ENCODE measurements at places on chromosomes 1 and 21. TPM values are rescaled to one million over a fixed set of nuclear protein-coding genes. Genes with fewer than 3 reads are reported as not detected.

Gene PLA2G2D
- total RNA-seq, result 1.7 TPM

GRCh38 chr1:83086346-83086745 is 912.6 kb downstream of the TTLL7 start:
- H3K4me3 ChIP-seq, result no peak overlapping the region
- DNase-seq, result no peak
- H3K27ac ChIP-seq, result no peak overlapping the region

Gene NEK7
- 75.4 TPM for total RNA-seq

GRCh38 chr1:218383051-218383450 is 37.9 kb downstream of the TGFB2 start:
- H3K27ac ChIP-seq, result no peak overlapping the region
- no peak for DNase-seq
- no peaks in the 10 kb centered on the region for H3K27me3 ChIP-seq
- no peaks in the 10 kb centered on the region for H3K36me3 ChIP-seq
- no peaks in the 10 kb centered on the region for H3K4me1 ChIP-seq

DNA sequence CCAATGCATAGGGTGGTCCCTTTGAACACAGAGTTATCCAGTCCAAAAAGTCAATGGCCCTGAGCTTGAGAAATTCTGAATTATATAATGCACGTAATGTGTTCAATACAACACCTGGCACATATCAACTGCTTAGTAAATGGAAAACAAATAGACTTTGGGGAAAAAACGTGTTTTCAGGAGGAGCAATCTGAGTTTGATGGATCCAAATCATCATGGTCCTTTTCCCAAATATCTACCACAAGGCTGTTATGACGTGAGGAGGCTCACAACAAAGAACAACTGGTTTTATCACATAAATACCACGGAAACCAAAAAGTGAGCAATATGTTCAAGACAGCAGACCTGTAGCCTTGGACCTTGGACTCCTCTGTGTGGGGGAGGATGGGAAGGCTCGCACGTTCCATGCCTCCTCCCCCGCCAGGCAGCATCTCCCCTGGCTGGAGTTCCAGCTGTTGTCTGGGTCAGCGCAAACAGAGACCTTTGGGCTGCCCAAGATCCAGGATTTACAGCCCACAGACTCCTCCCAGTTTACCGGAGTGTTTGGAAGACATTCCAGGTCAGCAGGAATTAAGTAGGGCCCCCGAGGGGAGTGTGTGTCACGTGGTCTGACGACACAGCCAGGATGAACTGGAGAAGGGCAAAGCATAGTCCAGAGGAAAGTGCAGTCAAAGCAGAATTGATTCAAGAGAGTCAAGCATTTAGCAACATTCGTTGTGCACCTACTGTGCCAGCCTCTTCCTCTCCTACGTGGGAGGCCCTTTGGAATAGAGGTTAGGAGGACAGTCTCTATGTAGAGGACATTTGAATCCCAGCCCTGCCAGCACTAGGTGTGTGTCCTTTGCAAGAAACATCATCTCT is 32.2 kb upstream of the MED18 start:
- H3K36me3 ChIP-seq, result no peaks in the 10 kb centered on the region
- H3K4me3 ChIP-seq, result no peak overlapping the region
- H3K27me3 ChIP-seq, result no peaks in the 10 kb centered on the region
- no peak overlapping the region for H3K27ac ChIP-seq
- DNase-seq, result no peak

Gene LORICRIN
- not detected for total RNA-seq

DNA sequence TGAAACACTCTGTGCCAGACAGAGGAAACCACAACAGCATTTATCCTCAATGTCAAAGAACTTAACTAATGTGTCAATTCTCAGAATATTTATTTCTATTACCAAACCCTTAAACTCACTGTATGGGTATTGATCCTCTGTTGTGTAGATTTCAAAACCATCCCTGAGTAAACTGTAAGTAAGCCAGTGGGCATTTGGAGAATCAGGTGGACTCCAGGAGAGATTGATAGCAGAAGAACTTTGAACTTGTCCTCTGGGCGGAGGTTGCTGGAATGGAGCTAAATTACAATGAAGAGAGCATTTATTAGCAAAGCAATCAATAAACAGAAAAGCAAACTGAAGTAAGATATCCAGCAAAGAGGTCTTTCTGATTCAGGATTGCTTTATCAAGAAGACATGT is 216.1 kb downstream of the USH2A start:
- H3K4me1 ChIP-seq, result no peaks in the 10 kb centered on the region
- H3K4me3 ChIP-seq, result no peak overlapping the region
- no peaks in the 10 kb centered on the region for H3K36me3 ChIP-seq
- no peak overlapping the region for H3K27ac ChIP-seq
- no peak for DNase-seq

Gene SLC6A17
- total RNA-seq, result not detected

Gene THEMIS2
- 221 TPM for total RNA-seq

GRCh38 chr1:101365186-101365585 is 128.4 kb downstream of the S1PR1 start:
- H3K36me3 ChIP-seq, result no peaks in the 10 kb centered on the region
- no peak overlapping the region for H3K27ac ChIP-seq
- H3K27me3 ChIP-seq, result no peaks in the 10 kb centered on the region
- H3K4me3 ChIP-seq, result no peak overlapping the region
- no peak for DNase-seq

DNA sequence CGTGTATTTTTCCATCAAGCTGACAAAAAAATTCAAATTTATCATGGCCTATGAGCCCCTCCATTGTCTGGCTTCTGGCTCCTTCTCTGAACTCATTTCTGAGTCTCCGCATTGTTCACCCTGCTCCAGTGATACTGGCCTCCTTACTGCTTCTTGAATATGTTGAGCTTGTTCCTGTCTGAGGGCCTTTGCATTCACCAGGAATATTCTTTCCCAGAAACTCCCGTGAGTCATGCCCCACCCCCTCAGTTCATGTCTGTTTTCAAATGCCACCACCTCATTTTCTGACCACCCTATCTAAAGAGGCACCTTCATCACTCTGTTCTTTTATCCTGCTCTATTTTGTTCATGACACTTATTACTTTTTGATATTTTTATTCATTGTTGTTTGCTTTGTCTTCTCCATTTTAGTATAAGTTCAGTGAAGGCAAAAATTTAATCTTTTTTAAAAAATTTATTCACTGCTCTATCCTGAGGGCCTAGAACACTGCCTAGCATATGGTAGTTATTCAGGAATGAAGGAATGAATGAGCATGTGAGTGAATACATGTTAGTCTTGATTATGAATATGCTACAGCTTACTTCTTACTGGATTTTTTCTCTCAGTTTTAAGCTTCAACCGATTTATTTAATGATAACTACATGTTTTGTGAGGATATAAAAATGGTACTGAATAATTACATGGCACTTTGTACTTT is 140.4 kb upstream of the C1orf105 start:
- no peaks in the 10 kb centered on the region for H3K4me1 ChIP-seq
- H3K36me3 ChIP-seq, result no peaks in the 10 kb centered on the region
- no peak overlapping the region for H3K4me3 ChIP-seq
- no peaks in the 10 kb centered on the region for H3K27me3 ChIP-seq
- DNase-seq, result no peak

Gene GUCA2B
- total RNA-seq, result not detected

GRCh38 chr1:173095632-173096031 is 44.9 kb upstream of the TNFSF18 start:
- no peak overlapping the region for H3K27ac ChIP-seq
- no peak for DNase-seq
- no peak overlapping the region for H3K4me3 ChIP-seq
- no peaks in the 10 kb centered on the region for H3K27me3 ChIP-seq
- no peaks in the 10 kb centered on the region for H3K4me1 ChIP-seq

GRCh38 chr1:6803357-6803756 is 18.1 kb downstream of the CAMTA1 start:
- H3K4me1 ChIP-seq, result peaks cover 14% of the 10 kb centered on the region
- H3K27me3 ChIP-seq, result no peaks in the 10 kb centered on the region
- DNase-seq, result no peak
- H3K4me3 ChIP-seq, result no peak overlapping the region
- H3K27ac ChIP-seq, result no peak overlapping the region

- H3K36me3 ChIP-seq, result peaks cover 38% of the 10 kb centered on the region
- H3K27ac ChIP-seq, result no peak overlapping the region
- no peak overlapping the region for H3K4me3 ChIP-seq
- no peaks in the 10 kb centered on the region for H3K27me3 ChIP-seq
- no peak for DNase-seq
These were observed 50.5 kb upstream of the GPR52 start for GRCh38 chr1:174397261-174397660.

Gene HSD3B1
- not detected for total RNA-seq

Gene OR6N1
- not detected for total RNA-seq

DNA sequence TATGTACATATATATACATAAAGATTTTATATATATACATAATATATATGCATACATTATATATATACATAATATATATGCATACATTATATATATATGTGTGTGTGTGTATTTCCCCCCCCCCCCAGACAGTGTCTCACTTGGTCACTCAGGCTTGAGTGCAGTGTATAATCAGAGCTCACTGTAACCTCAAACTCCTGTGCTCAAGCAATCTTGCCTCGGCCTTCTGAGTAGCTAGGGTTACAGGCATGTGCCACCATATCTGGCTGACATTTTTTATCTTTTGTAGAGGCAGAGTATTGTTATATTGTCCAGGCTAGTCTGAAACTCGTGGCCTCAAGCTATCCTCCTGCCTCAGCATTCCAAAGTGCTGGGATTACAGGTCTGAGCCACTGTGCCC is 9.0 kb upstream of the FUBP1 start:
- DNase-seq, result no peak
- peaks cover 5% of the 10 kb centered on the region for H3K36me3 ChIP-seq
- H3K4me3 ChIP-seq, result no peak overlapping the region
- no peak overlapping the region for H3K27ac ChIP-seq

DNA sequence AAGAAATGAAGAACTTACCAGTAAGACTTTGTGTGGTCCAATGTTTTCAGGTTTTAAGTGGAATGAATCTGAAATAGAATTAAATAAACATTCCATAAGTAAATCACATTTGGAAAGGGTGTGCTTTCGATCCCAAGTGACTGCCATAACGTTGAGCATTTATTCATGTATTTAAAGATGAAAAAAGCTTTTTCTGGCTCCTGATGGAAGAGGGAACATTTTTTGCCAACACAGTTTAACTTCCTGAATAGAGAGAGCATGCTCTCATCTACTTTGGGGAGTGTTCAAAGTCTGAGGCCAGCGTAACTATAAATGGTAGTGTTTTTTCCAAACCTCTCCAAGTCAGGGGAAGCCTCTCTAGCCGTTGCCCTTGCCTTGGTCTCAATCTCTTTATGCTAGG is 55.8 kb downstream of the GNG12 start:
- H3K36me3 ChIP-seq, result no peaks in the 10 kb centered on the region
- H3K27me3 ChIP-seq, result no peaks in the 10 kb centered on the region

DNA sequence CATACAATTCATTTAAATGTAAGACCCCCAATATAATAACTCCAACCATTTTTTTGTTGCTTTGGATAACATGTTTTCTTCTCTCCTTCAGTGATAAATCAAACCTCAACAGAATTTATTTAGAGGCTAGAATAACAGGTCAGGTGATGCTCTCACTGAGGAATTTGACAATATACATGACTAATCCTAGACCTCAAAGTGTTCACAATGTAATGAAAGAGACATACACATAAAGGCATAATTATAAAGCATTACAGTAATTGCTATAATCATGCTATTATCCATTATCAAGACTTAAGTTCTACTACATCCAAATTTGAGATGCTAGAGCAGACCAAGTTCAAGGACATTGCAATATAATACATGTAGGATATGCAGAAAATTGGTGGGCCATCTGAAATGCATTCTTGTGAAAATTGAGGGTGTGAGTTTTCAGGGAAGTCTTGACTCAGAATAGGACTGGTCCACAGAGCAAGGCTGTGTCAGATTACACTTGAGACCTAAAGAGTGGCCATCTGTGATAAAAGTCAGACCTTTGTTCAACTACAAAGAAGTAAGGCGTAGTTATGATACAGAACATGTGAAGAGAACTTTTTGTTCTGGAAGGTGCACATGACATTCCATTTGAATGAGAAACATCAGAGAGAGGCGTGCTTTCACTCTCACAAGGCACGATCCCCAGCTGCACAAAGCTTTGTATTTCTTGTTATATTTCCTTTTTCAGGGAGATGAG is 45.5 kb downstream of the UTP25 start:
- H3K4me3 ChIP-seq, result no peak overlapping the region
- no peaks in the 10 kb centered on the region for H3K4me1 ChIP-seq
- DNase-seq, result no peak
- no peak overlapping the region for H3K27ac ChIP-seq

GRCh38 chr1:241715956-241716355 is 63.9 kb downstream of the WDR64 start:
- DNase-seq, result no peak
- no peaks in the 10 kb centered on the region for H3K4me1 ChIP-seq
- no peak overlapping the region for H3K4me3 ChIP-seq
- no peak overlapping the region for H3K27ac ChIP-seq

DNA sequence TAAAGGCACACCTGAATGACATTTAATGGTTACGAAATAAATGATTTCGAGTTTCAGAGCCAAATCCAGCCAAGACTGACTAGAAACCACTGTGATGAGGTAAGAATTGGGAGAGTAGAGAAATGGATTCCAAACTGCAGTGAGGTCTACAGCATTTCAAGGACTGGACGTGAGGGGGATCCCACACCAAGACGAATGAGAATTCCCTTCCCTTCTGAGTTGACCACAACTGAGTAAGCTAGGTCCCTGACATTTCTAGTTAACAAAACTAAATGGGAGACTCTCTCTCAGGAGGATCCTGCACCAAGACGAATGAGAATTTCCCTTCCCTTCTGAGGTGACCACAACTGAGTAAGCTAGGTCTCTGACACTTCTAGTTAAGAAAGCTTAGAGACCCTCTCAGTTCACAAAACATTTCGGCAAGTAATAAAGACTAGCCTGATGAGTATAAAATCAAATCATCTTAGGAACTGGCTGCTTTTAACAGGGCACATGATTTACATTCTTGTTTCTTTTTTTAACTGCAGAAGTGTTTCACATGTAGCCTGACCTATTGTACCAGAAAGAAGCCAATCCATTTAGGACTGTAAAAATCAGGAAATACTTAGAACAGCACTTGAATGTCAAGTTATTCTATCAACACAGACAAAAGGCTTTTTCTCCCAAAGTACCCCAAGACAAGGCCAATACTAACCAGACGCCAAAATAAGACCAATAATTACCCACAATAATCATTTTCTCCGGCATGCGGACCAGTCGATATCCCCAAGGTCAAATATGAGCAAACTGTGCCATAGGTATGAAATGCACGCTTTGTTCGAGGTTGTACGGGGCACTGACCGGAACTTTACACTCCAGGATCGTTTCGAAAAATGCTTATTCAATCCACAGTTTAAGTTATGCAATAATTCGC is 1.4 kb upstream of the SPATA1 start:
- H3K27me3 ChIP-seq, result no peaks in the 10 kb centered on the region
- H3K4me1 ChIP-seq, result peaks cover 23% of the 10 kb centered on the region
- no peak for DNase-seq
- H3K27ac ChIP-seq, result no peak overlapping the region

Gene GJB3
- total RNA-seq, result not detected
